ENCODE measurements at places on chromosomes 16 and 17.

DNA sequence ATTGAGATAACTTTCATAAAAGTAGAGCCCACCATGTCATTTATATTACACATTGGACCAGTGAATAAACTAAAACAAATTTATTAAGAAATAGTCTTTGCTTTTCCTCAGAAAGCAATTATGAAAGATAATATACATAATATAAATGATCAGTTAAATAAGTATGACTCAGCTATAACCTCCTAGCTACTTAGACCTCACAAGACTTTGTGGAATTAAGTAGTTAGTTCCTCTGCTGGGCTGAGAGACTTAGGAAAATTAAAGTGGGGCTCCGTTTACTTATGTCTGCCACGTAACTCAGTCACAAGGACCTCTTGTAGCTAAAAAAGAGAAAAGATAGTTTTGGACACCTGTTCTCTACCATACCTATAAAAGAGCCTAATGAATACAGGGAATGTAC lies 76.9 kb downstream of the MRTFB start:
- DNase-seq: no peak

GRCh38 chr17:17579691-17580090 lies 11.8 kb downstream of the PEMT start:
- no peak for DNase-seq

DNA sequence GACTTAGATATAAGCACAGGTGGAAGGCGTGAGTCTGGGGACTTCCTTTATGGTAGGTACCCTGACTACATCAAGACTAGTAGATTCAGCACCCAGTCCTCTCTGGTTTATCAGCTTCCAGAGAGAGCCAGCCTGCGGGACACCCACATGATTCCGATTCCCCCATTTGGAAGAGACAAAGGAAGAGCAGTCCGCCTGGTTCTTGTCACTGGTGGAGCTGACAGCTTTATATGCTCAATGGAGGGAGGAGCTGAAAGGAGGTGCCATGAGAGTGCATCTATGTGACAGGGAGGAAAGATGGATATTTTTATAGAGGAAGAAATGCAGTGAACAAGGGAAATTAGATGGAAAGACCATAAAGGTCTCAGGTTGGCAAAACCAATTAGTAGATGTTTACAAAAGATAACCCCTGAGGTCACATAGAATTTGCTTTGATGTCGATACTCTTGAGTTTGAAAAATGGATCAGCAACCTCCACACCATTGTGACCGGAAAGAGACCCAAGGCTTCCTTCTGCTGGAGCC lies 437.7 kb downstream of the PMP22 start:
- DNase-seq: no peak

DNA sequence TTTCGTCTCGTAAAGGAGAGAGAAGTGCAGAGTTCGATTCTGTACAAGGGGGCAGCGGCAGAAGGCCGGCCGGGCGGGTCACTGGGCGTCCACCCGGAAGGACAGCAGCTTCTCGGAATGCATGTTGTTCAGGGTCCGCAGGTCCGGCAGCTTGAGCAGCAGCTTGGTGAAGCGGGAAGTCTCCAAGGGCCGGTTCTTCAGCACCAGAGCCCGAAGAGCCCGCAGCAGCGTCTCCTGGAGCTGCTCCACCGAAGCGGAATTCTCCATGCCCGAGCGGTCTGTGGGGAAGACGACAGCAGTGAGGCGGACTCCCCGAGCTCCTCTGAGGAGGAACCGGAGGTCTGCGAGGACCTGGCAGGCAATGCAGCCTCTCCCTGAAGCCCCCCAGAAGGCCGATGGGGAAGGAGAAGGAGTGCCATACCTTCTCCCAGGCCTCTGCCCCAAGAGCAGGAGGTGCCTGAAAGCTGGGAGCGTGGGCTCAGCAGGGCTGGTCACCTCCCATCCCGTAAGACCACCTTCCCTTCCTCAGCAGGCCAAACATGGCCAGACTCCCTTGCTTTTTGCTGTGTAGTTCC lies 7.3 kb downstream of the NR1D1 start:
- DNase-seq: no peak

GRCh38 chr16:11630046-11630767 lies 38.0 kb upstream of the SNN start:
- DNase-seq: no peak

GRCh38 chr17:988561-988960 lies 8.4 kb upstream of the TIMM22 start:
- no peak for DNase-seq

DNA sequence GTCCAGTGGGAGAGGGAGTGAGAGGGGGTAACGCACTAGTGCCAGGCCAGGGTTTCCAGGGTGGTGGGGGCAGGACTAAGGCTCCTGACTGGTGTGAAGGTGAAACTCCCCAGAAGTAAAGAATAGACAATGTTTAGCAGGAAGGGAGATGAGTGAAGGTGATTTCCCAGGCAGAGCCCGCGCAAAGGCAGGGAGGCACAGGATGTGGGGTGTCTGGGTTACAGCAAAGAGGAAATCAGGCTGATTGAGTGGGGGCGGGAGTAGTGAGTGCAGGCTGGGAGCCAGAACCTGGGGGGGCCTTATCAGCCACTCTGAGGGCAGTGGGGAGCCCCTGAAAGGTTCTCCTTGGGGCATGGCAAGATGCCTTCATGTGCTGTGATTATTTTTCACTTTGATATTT lies 167.5 kb downstream of the UTP18 start:
- no peak for DNase-seq

DNA sequence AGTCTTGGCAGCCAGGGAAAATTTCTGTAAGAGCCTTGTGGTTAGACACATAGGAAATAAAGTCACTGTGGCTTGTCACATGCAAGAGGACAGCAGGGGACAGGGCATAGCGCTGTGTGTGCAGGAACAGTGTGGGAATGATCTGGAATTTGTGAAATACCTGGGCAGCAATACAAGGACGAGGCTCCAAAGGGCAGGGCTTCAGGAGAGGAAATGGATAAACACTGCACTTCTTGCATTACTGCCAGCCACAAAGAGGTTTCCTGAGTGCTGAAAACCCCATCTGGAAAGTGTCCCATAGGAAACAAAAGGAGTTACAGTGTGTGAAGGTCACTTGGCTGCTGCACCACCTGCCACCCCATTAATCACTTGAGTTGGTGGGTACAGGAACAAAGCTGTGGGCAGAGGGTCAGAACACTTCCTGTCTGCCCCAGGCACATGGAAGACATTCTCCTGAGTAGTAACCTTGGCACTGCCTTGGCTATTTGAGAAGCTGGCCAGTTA lies 12.1 kb upstream of the HP start:
- no peak for DNase-seq

DNA sequence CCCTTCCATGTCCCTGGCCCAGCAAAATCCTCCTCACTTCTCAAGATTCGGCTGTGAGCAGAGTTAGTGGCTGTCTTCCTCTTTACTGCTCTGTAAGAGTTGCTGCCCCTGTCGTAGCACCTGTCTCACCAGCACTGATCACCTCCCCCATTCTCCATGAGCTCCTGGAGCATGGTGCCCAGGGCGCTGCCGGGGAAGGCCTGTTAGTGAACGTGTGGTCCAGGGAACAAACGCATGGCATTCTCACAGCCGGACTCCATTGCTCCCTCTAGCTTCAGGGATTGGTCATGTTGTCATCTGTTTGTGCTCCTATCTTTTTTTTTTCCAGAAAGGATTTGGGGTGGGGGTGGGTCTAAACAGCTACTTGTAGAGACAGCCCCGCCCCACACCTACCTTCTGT lies 141.2 kb downstream of the CMIP start:
- DNase-seq: no peak

GRCh38 chr17:47252766-47253512 lies 688 bp upstream of the ITGB3 start:
- DNase-seq: no peak

DNA sequence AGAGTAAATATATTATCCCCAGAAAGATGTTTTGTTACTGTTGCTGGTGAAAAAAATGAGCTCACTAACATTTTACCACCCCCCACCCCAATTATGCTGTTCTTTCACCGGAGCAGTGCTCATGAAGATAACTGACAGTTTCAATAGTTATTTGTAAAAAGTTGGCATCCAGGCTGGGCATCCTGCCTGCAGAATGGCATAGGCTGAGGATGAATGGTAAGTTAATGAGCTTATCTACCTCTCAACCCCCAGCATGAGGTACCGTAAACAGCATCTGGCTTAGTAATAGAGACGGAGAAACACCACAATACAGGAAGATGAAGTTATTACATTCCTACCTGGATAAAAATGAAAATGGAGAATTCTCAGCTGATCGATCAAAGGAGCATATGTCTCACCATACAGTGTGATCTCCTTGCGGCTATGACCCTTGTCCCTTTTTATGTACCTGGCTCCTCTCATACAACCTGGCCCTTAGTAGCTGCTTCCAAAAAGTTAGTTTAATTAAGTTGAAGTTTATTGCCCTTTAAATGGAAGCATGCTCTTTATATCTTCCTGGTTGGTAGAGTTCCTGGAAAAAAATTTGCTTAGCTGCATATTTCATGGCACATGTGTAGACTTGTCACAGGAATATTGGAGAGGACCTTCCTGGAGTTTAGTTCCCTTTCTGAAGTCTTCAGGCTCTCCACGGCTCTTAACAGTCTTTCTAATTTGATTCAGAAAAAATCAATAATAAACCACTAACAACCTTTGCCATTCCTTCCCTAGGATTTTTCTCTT lies 61.2 kb upstream of the MPHOSPH6 start:
- no peak for DNase-seq

GRCh38 chr17:11999696-12000095 lies 2.4 kb upstream of the ZNF18 start:
- DNase-seq: no peak

GRCh38 chr16:56632848-56633365 lies 448 bp downstream of the MT1M start:
- DNase-seq: no peak

- no peak for DNase-seq
Observed at GRCh38 chr17:27846042-27846655, 45.8 kb upstream of the NOS2 start.

DNA sequence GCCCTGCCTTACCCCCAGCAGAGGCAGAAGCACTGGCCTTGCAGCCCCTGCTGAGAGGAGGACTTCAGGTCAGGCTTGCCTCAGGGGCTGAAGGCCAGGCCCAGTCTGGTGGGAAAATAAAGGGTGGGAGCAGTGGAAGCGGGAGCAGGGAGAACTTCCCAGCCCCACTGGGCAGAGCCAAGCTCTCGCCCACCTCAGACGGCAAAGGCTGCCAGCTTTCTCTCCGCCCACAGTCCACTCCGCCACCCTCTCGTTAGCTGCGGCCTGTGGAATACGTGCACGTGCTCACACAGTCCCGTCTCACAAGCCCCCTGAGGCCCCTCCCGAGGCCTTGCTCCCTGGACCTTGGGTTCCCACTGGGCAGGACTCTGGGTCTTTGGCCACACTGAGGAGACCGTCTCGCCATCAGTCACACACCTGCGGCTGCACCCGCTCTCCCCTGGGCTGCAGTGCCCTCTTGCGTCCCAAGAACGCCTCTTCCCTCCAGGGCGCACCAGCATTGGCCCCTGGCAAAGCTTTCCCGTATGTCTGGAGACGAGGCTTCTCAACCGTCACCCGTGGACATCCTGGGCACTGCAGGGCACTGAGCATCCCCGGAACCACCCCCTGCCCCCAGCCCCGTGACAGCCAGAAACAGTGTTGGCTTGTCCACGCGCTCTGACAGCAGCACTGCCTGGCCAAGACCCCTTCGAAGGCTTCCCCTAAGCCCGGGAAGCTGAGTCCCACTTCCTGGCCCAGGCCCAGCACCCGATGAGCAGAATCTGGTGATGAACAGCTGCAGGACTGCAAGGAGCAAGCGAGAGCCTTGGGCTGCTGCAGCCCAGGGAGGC lies 8.3 kb downstream of the MRPL28 start:
- peak; percentile 62 for DNase-seq

GRCh38 chr17:68963958-68964357 lies 8.8 kb upstream of the ABCA8 start:
- DNase-seq: no peak

- no peak for DNase-seq
Observed at GRCh38 chr17:77153472-77153871, 12.7 kb downstream of the SEC14L1 start.

- DNase-seq: no peak
Observed at GRCh38 chr17:4945944-4946280, 2.4 kb downstream of the PFN1 start.

GRCh38 chr17:9402590-9403199 lies 172.9 kb downstream of the STX8 start:
- no peak for DNase-seq

GRCh38 chr17:65553646-65554552 lies 7.5 kb downstream of the AXIN2 start:
- DNase-seq: peak; percentile 74

DNA sequence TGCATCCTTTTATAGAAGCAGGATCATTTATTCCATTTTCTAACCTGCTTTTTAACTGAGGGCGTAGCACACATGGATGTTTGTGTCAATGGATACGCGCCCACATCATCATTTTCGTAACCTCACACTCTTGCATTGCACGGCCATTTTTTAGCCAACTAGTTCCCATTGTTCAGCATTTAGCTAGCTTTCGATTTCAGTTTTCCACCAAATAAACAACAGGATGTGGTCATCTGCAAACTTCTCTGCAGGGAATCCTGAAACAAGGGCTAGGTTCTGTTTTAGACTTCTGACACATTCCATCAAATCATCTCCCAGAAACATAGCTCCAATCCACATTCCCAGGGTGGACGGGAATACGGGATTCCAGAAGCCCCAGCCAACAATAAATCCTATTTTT lies 6.4 kb downstream of the CYB561 start:
- peak; percentile 49 for DNase-seq

DNA sequence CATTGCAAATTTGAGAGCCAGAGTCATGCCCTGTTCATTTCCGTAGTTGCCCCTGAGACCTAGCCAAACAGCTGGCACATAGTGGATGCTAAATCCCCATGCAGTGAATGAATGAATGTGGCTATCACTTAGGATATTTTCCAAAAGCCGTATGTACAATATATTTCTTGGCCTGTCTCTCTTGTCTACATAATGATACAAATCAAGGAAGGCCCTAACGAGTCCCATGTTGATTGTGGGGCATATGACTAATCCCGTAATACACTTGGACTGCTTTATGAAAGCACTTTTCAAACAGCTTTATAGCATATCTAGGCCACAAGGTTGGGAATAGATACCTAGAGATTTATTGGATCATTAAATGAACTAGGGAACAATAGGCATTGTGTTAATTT lies 478.0 kb downstream of the SLC39A11 start:
- DNase-seq: peak; percentile 55

- DNase-seq: peak; percentile 85
Observed at GRCh38 chr16:29700253-29700987, 21.4 kb downstream of the QPRT start.

GRCh38 chr17:40472733-40473452 lies 28.5 kb downstream of the TNS4 start:
- no peak for DNase-seq

DNA sequence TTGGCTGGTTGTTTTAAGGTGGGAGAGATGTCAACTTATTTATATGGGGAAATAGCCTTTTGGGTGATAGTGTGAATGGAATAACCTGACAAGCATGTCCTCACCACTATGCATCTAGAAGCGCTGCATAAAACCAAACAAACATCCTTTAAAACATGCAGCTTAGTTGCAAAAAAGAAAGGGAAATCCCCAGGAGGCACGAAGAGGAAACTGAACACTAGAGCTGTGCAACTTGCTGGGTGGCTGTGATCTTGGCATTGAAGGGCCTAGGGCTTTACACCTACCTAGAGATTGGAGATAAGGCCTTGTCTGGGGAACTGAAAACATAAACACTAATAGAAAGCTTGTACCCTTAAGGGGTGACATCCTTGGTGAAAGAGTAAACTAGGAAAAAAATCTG lies 7.3 kb downstream of the C16orf54 start:
- no peak for DNase-seq

- no peak for DNase-seq
Observed at GRCh38 chr17:48295362-48296288, 134.4 kb downstream of the SKAP1 start.

GRCh38 chr16:53414381-53414780 lies 19.9 kb upstream of the RBL2 start:
- no peak for DNase-seq

- DNase-seq: no peak
Observed at GRCh38 chr17:50046667-50047066, 9.2 kb upstream of the ITGA3 start.
